Fibroblast of skin of right quadriceps (primary cell): ENCODE measurements at places on chromosomes 12 and 14.

DNA sequence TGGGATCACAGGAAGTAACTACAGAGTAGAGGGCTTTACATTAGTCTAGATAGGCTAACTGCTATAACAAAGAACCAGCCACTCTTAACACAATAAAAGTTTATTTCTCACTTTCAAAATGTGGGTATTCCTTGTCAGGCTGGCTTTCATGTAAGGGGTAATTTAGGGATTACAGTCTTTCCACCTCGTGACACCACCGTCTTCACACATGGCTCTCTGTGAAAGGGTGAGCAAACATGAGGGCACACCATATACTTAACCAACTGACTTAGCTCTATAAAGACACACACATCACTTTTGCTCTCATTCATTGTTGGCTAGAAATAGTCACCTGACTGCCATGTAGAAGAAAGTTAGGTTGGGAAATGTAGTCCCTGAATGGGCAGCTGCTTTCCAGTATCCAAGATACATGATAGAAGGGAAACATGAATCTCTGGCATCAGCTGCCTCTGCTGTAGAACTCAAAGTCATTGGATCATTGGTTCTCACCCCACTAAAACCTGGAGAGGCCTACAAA, 66.1 kb upstream of the CRY1 start:
- DNase-seq, result no peak

DNA sequence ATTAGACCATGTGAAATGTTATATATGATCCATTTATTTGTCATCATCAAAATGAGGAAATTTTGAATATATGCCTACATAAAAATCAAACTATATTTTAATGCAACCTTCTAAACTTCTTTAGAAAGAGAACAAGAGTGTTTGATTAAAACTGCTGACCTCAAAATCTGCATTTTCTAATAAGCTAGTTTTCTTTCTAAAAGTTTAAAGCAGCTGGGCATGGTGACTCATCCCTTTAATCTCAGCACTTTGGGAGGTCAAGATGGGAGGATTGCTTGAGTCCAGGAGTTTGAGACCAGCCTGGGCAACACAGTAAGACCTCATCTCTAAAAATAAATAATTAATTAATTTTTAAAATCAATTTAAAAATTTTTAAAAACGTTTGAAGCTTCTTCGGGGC, 36.2 kb downstream of the GNPTAB start:
- DNase-seq, result no peak

GRCh38 chr12:2004113-2004929, at the start of gene DCP1B:
DCP1B (minus strand) TSS chr12:2004457; CDS start chr12:2004431, 26 bp downstream.
- peak; percentile 96 for DNase-seq

GRCh38 chr12:67469666-67470065, 178.9 kb upstream of the DYRK2 start:
- peak; percentile 32 for DNase-seq

DNA sequence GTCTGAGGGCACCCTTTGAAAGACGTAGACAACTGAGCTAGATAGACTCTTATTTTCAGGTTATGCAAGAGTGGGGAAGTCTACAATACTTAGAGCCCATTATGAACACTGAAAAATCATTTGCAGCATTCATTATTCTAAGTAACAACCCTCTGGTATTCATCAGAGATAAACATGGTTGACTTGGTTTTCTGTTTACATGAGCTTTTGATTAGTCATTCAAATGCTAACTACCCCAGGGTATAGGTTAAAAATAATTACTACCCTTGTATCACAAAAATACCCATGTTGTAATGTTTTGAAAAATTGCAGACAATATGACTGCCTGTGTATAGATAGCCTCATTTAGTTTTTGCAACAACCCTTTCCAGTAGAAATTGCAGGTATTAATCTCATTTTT, 78.5 kb downstream of the PPFIBP1 start:
- no peak for DNase-seq

GRCh38 chr12:90262251-90262650, 553.6 kb upstream of the ATP2B1 start:
- peak; percentile 60 for DNase-seq

GRCh38 chr12:12954356-12954755, 2.4 kb upstream of the GPRC5D start:
- peak; percentile 26 for DNase-seq

GRCh38 chr12:1279050-1279449, 288.0 kb downstream of the ERC1 start:
- DNase-seq, result no peak

- DNase-seq, result peak; percentile 97
These were observed 129.0 kb upstream of the HMGA2 start for GRCh38 chr12:65695113-65695865.

- DNase-seq, result no peak
These were observed 966.9 kb downstream of the NRXN3 start for GRCh38 chr14:79137045-79137430.

DNA sequence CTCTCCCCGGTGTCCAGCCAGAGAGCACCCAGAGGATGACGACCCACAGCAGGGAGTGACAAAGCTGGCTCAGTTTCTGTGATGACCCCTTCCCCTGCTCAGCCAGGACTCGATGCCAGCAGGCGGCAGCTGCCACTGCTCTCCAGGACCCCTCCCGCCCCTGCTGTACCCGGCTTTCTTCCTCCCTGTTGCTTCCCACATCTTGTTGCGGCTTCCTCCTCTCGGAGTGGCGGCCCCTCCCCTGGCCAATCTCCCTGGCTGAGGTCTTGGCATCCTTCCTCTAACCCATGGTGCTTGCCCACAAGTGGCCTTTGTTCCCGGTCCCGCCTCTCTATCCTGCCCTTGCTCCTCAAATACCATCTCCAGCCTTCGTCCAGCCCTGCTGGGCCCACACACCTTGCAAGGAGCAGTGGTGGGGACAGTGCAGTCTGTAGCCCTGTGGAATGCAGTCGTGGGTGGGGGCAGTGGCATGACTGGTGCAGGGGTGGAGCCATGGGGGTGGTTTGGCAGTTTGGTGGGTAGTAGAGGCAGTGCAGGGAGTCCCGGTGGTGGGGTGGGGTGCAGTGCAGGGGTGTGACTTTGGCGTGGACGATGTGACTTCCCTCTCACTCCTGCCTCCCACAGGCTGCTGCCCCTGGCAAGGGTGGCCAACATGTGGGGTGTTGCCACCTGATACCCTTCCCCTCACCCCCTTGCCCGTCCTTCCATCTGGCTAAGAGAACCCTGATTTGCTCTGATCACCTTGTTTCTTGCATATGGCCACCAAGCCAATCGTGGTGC, 16.3 kb upstream of the BEGAIN start:
- DNase-seq, result no peak

DNA sequence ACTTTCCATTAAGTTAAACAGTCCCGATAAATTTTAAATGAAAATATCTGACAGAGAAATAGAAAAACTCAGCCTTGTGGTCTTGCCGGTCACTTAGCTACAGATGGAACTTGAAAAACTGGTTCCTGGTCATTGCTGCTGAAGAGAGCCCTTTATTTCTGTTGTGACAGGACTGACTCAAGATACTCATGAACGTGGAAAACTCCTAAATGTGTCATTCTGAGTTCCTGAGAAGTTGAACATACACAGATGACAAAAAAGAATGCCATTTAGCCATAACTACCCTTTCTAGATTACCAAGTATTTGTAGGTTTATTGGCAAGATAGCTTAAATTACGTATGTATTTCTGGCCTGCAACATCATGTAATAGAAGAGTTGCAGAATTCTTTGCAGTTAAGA, 134.2 kb downstream of the HMGA2 start:
- DNase-seq, result no peak

DNA sequence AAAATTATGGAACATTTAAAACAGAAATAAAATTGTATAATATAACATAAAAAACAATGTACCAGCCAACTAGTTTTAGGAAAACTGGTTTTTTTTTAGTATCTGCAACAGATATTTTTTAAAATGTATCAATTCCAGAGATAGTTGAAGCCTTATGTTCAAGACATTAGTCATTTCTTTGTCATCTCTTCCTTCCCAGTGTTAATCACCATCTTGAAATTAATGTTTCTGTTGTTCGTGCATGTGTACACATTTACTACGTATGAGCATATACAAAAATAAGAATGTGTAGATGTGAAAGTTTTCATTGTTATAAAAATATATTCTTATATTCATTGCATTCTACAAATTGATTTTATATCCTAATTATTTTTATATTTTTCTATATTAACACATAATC, 1062.1 kb downstream of the SLC6A15 start:
- peak; percentile 32 for DNase-seq

DNA sequence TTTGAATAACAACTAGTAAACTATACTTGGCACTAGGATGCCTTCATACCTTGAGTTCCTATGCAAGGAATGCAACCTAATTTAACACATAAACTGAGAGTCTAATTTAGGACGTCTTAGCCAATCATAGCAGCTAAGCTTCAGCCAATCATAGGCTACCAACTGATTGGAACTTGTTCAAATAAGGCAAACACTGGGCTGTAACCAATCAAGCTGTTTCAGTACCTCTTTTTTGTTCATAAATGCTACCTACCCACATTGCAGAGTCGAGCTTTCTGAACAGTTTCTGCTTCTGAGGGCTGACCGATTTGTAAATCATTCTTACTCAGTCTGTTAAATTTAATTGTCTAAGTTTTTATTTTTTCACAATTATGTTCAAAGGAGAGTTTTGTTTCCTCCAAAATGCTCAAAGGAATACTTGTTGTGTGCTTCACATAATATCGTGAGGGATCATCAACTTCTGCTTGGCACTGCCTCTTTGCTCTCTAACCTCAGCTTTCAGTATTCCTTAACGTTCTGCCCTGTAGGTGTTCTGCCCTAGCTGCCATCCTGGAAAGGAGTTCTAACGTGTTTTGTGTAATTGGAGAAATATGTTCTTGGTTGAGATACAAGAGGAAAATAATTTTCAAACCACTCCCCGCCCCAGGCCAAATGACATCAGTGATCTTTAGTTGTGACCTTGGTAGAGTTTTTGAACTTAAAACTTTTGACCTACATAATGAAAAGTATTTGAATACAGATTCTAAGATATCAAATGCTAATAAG, 380.4 kb upstream of the MIS18BP1 start:
- no peak for DNase-seq

DNA sequence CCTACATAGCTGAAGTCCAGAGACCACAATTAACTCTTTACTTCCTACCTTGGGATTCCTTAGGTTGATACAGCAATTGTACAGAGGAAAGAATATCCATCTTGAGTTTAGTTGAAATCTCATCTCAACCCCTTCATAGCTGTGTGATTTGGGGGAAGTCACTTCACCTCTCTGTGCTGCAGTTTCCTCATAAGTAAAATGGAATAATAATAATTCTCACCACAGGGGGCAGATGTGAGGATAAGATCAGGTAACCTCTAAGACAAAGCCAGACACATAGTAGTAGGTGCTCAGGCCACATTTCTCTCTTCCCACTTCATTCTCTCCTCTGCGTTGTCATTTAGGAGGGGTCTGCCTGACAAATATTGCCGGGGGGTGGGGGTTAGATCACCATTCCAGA, 6.7 kb downstream of the FOXN4 start:
- no peak for DNase-seq

DNA sequence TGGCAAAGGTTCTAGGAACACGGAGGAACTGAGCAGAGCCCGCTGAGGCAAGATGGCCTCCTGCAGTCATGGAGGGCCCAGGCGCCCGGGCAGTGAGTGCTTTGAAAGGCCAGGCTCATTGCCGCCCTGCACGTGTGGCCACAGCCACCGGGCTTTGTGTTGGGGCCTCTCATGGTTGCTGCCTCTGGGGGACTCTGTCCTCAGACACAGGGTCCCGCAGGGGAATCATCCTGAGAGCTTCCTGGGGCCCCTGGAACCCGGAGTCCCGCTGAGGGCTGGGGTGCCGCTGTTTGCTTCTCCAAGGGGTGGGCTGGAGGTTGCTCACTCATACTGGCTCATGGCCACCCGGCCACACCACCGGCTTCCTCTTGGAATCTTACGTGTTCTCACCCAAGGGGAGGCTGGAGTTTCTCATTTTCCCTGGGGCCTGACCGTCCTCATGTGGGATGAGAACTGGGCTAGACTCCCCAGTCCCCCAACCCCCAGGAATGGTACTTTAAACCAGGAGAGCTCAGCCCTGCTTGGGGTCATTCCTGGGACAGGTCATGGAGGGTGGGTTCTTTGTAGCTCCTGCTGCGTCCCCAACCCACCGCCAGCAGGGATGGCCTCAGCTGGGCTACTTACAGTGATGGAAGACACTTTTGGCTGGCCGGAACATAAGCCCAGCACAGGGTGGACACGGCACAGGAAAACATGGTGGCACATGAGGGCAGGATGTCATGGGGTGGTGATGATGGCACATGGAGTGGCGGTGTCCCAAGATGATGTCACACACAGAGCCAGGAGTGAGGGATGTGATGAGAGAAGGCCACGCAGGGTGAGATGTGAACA, 21.1 kb upstream of the LRTM2 start:
- DNase-seq, result no peak

- no peak for DNase-seq
These were observed 1.6 kb downstream of the ADGRD1 start for GRCh38 chr12:130955238-130955816.

- DNase-seq, result no peak
These were observed 353.0 kb downstream of the CCDC91 start for GRCh38 chr12:28543021-28543890.

- DNase-seq, result no peak
These were observed 39.5 kb upstream of the LRIG3 start for GRCh38 chr12:58959639-58960300.

- no peak for DNase-seq
These were observed 454.9 kb downstream of the ATP23 start for GRCh38 chr12:58396239-58396638.
